ENCODE measurements at places on chromosomes 6 and 20.
A peak's percentile ranks its signal among the peaks of the same experiment; 100 is the strongest.

GRCh38 chr6:11097476-11097875, 3.8 kb downstream of the SMIM13 start:
- no peak for DNase-seq

- DNase-seq, result no peak
Measured at GRCh38 chr6:85436939-85437495, 12.9 kb upstream of the NT5E start.

DNA sequence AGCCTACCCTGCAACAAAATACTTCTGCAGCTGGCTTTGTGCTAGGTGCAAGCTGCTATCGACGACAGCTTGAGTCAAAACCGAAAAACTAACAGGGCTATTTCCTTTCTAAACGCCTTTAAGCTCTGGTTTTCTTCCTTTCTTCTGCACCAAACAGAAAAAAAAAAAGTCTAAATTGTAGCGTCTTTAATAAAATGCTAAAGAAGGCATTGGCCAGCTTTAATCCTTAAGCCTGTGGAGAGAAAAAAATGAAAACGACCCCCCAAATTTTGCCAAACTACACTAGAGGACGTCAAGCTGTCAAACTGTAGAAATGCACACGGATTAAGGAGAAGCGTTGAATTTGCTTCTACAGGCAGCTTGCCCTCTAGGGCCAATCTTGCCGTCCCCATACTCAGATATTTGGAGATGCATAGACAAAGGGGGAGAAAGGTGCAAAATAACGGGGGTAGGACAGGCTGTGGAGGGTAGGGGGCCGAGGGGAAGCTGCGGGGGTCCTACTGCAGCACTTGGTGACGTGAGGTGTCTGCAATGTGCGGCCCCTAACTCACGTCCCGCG, 1.4 kb upstream of the NRN1 start:
- DNase-seq, result no peak

DNA sequence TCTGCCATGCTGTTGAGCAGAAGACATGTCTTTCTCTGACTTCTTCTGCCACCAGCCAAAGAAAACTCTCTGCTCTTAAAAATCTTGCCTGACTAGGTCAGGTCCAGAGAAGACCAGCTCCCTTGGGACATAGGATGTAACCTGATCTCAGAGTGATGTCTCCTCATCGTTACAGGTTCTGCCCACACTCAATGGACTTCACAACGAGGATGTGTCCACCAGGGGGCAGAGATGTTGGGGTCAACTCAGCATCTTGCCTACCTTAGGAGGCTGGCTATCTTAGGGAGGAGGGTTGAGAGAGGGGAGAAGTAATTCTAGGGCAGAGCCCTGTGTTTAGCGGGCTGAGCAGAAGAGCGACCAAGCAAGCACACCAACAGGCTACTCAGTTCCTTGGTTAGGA, 207.6 kb upstream of the CDH4 start:
- DNase-seq, result peak; percentile 49

DNA sequence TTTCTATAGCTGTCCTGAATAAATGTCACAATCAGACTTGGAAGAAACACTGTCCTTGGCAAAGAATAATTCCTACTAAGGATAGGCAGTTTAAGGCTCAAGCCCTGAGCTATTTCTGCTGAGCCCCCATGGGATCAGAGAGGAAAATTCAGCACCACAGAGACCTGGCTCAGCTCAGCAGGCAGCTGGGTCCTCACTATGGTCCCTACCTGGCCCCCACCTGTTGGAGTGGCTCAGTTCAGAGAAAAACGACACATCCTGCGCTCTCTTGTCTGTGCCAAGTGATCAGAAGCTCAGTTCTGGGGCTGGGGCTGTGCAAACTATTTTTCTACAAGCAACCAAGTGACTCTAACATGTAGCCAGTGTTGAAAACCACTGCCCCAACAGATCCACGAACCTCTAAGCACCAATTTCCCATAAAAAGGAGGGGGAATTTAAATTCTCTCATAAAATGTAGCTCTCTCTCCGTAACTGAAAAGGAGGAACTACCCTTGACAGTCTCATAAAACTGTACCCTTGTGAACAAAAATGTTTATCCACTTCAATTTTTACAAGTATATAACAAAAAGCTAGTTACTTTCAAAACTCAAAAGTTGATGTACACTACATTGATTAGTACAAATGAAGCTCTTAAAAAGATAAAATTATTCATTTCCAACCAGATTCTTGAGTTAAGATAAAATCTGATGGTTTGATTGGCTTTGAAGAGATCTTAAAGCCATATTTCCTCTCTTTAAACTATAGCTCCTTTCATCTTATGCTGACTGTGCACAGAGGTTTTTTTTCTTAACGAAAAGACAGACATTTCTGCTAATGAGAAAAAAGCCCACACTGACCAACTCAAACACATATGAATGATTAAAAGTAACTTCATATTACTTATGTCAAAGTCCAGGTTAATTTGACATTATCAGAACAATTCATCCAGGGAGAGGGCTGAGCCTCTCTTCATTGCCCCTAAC, 52.0 kb downstream of the KIF13A start:
- DNase-seq, result no peak
